ENCODE measurements at places on chromosomes 7 and 10.

- no peak for DNase-seq
These were observed 98.3 kb downstream of the FOXL3 start for GRCh38 chr7:388023-388960.

GRCh38 chr7:30468041-30468440 lies 10.5 kb downstream of the NOD1 start:
- no peak for DNase-seq

GRCh38 chr7:2138146-2138765 lies 94.5 kb downstream of the MAD1L1 start:
- peak; percentile 64 for DNase-seq

DNA sequence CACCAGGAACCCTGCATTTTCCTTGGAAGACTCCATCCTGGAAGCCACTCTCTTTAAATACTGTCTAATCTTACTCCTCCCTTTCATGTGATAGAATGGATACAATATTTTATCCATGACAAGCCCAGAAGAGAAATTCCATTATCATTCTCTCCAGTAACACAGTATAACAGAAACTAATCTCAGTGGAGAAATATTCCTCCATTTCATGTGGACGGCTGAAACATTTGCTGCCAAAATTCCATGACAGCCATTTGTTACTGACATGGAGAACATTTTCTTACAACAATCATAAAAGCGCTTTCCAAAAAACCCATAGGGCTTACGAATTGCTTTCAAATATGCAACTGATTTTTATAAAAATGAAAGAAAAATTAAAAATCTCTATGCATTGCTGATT lies 392.8 kb upstream of the KLF6 start:
- no peak for DNase-seq

GRCh38 chr10:43749940-43750552 lies 101.4 kb upstream of the ZNF32 start:
- no peak for DNase-seq

GRCh38 chr7:128790315-128791041 lies 1.3 kb upstream of the CCDC136 start:
- no peak for DNase-seq

DNA sequence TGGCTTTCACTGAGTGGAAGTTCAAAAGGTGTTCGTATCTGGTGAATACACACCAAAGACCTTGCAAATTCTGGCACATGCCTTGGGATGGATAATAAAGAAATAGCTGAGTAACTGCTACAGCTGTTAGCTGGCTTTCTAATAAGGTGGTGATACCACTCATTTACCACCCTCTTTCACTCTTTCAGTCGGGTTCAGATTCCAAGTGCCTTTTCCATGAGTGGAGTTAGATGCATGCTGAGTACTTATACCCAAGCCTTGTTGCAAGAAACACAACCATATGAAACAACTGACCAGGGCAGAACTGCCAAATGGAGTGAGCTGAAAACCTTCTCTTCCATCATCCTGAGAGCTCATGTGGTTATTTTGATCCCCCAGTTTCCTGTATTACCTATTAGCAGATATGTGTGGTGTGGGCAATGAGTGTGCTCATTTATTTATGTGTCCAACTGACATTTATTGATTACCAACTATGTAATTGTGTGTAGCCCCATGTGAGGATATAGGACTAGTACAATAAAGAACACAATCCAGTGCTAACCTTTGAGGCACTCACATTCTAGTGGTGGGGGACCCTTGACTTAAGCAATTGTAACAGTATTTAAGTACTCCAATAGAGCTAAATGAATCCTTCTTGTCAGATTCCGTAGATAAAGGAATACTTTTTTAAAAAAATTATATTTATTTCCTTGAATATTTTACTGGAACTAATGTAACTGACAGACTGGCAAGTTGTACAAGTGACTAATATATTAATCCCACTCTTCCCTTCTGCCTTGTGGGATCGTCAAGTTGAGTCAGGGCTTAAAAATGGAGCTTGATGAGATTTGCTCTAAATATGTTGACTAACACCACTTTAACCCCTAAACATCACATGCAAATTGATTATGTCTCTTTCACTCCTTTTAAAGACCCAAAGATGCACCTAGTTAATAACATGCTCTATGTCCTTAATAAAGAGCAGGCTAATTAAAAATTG lies 124.7 kb downstream of the ARID5B start:
- no peak for DNase-seq

Data from CD4-positive, alpha-beta T cell (primary cell).